A549 treated with Hydrocortisone at 1 μM for 4 hours (cell line): ENCODE measurements at places on chromosomes 12 and 14. TPM values are rescaled to one million over a fixed set of nuclear protein-coding genes. Genes with fewer than 3 reads are reported as not detected.

Gene NEMP1
- total RNA-seq = 14.0 to 19.3 TPM (median 15.1 TPM) in 5 replicates

Gene CMA1
- not detected in 5 replicates for total RNA-seq

Gene CNOT2
- 26.9 to 54.9 TPM (median 32.5 TPM) in 5 replicates for total RNA-seq

Gene TMTC2
- total RNA-seq = 1.0 to 1.5 TPM (median 1.1 TPM) in 5 replicates
